ENCODE measurements at places on chromosomes 6 and 20.

- no peak for DNase-seq
Observed at GRCh38 chr20:10078403-10078802, 43.6 kb downstream of the ANKEF1 start.

- DNase-seq, result no peak
Observed at GRCh38 chr20:37816726-37817125, 86.2 kb upstream of the VSTM2L start.

GRCh38 chr20:62181808-62182207 is 1.0 kb upstream of the MTG2 start:
- DNase-seq, result no peak

DNA sequence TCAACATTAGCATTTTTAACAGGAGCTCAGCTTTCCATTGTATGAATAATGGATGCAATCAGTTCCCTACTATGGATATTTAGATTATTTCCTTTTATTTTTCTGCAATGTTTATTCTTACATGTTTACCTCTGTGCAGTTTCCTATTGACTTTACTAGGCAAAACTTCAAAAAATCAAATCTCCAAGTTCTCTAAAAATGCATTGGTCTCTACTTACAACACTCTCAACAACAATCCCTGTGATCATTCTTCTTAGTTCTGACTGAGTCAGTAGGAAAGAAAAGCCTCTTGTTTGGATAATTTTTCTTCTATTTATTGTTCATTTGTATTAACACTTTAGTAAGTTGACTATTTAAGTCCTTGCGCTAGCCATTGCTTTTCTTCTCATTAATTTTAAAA is 126.1 kb downstream of the KIF13A start:
- DNase-seq, result no peak

- no peak for DNase-seq
Observed at GRCh38 chr6:109253366-109253765, 128.9 kb downstream of the CD164 start.

DNA sequence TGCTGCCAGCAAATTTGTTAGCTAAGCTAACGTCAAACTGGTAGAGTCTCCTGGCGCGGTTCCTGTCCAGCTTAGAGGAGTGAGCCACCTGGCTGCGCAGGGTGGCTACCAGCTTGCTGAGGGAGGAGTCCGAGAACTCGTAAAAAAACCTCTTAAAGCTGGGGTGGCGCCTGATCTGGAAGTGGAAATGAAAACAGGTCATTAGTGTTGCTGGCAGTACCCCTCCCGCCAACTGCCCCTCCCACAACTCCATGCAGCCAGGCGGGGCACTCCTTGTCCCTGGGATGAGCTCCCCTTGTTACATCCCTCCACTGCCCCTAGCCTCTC is 17.3 kb downstream of the BNIP5 start:
- DNase-seq, result no peak

DNA sequence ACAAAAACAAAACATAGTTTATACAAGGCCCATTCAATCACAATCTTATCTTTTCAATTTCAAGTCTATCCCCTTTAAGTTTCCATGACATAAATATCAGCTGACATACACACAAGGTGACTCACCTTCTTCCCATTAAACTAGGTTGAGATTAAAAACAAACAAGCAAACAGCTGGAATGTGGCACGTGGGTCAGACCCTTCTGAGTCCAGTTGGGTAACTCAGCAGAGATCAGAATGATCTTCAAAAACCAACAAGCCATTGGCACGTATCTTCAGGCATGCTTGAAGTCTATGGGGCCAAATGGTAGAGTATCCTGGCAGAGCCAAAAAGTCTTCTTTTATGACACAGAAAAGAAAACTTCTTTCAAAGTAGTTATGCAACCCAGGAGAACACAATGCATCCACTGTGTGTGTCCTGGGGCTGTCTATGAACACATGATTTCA is 603.5 kb upstream of the CITED2 start:
- DNase-seq, result no peak

GRCh38 chr6:118280210-118280609 is 267.9 kb upstream of the PLN start:
- no peak for DNase-seq

- DNase-seq, result no peak
Observed at GRCh38 chr6:10535193-10535592, 14.0 kb downstream of the GCNT2 start.

- DNase-seq, result peak; percentile 69
Observed at GRCh38 chr20:47800623-47801022, 15.3 kb upstream of the SULF2 start.

DNA sequence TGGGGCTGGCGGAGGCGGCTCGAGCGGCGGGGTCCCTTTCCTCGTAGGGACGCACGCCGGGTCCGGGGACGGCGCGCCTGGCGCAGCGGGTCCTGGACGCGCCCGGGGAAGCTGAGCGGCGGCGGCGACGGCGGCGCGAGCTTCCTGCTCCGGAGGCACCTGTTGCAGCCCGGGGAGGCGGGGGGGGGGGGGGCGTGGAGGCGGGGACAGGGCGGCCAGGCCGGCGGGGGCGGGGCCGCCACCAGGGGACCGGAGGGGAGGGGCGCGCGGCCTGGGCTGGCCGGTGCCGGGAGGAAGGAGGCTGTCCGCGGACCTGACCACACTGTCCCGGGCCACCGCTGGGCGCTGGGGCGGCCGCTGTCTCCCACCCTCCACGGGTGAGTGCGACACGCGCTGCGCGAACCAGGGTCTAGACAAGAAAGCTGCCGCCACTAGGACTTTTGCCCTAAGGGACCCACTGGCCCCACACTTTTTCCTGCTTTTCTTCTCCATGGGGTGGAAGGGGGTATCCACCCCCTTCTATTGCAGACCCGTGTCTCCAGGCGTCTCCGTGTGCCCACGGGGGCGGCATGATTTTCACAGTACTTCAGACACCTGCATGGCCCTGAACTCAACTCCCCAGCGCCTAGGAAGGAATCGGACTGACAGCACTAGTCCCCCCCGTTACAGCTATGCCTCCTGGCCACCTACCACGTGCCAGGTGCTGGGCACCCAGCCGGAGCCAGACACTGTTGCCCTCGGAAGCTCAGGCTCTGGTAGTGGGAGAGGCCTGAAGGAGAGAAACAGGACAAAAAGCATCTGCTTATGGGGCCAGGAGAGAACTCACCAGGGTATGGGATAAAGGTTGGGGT is at the start of gene NFATC2:
NFATC2 (minus strand) TSS at position 149 of the 851 bp plus-strand sequence. CDS start 220 bp downstream, outside the sequence.
- DNase-seq, result no peak

GRCh38 chr6:168823397-168824212 is 382.6 kb downstream of the SMOC2 start:
- no peak for DNase-seq
